ENCODE measurements at places on chromosomes 6 and 20. TPM values are rescaled to one million over a fixed set of nuclear protein-coding genes. Genes with fewer than 3 reads are reported as not detected.

Gene CST5
- not detected for total RNA-seq

Gene HCRTR2
- total RNA-seq = not detected

Gene MUCL3
- total RNA-seq = not detected

Gene MDFI
- not detected for total RNA-seq

Gene KCNK17
- 1.2 TPM for total RNA-seq

Gene RAB44
- total RNA-seq = 0.08 TPM

DNA sequence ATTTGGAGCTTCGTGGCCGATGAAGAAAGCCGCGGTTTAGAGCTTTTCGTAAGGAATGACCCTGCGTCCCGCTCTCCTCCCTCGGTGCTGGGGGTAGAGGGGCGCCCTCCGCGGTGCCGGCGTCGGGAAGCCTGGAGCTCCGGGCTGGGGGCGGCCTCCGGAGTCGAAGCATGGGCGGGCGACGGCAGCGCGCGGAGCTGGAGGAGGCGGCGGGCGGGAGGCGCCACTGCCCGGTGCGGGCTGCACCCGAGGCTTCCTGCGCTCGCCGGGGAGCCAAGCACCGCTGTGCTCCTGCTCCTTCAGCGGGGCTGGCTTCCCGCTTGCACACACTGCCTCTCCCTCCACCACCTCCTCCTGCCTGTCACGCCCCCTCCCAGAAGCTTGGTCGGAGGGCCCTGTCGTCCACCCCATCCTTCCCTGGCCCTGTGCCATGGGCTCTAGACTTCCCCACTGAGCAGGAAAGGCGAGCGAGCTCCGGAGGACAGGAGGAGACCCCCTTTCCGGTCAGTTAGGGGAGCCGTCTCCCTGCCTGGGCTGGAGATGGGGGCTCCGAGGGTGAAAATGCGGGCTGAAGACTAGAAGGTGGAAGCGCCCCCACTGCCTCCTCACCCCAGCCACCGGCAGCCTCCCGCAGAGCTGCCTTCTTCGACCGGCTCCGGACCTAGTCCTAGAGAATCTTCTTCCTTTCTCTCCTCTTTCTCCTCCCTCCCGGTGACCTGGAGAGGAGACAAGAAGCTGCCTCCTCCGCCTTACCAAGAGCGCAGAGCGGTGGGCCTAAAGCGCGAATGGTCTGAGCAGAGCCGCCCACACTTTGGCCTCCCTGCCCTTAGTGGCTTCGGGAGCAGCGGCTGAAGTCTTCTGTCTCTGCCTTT lies 1.8 kb downstream of the CDH4 start:
- no peak for DNase-seq

GRCh38 chr6:22253955-22254655 lies 42.7 kb downstream of the PRL start:
- no peak for DNase-seq

DNA sequence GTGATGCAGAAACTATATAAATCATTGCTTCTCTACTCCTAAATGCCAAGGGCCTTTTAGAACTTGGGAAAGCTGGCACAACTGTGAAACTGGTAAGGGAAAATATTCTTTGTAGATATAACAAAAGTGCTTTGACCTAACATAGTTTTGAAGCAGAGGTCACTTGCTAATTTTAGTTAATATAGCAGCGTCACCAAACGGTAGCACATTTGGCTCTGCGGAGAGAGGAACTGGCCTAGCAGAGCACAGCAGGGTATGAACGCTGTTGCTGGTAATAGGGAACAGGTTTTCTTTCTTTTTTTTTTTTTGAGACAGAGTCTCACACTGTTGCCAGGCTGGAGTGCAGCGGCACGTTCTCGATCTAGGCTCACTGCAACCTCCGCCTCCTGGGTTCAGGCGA lies 67.4 kb downstream of the ECT2L start:
- no peak for DNase-seq

DNA sequence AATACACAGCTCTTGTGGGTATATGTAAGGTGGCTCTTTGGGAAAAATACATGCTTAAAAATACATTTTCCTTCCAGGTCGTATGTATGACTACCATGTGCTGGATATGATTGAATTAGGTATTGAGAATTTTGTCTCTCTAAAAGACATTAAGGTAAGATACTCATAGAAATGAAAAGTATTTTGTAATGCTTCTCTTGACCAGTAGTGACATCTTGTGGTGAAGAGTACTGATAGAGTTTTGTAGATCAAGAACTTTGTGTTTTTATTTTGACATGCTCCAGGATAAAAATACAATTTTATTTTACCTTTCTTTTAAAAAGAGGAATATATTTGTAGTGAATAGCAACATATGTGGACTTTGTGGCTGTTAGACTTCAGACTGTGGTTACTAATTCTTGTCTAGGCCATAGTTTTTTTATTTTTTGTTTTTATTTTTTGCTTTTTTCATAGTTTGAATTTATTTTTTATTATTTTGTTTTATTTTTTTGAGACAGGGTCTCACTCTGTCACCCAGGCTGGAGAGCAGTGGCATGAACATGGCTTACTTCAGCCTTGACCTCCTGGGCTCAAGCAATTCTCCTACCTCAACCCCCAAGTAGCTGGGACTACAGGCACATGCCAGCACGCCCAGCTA lies 17.9 kb downstream of the RPF2 start:
- DNase-seq = no peak

DNA sequence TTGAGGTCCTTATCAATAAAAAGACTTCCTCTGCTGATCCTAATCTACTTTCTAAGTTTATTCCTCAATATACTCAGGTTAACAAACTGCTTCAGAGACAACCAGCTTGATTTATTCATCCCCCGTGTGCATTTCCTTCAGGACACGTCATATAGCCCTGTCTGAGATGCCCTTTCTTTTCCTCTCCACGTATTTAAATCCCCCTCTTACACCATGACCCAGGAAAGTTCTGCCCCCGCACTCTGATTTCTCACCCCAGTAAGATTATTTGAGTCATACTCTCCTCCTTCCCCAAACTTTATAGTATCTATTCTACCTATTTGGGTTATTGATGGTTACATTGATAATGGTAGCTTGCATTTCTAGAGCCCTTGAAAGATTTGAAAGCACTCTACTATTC lies 9.8 kb upstream of the CGA start:
- no peak for DNase-seq

DNA sequence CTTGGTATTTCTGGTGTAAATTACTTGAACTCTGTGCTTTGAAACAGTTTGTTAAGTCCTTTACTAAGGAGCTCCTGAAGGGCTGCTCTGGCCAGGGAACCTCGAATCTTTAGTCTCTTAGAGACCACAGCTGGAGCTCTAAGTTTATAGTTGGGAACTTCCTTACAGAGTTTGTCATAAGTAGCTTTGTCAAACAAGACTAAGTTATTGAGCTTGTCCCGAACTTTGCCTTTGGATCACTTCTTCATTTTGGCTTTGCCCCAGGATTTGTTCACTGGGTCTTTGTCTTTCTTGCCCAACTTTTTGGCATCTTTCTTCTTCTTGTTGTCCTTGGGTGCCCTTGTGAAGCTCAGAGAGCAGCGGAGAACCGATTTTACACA lies 64.8 kb downstream of the FAM50B start:
- peak; percentile 55 for DNase-seq

- DNase-seq = no peak
Observed at GRCh38 chr6:87054143-87054833, 40.6 kb downstream of the CGA start.

DNA sequence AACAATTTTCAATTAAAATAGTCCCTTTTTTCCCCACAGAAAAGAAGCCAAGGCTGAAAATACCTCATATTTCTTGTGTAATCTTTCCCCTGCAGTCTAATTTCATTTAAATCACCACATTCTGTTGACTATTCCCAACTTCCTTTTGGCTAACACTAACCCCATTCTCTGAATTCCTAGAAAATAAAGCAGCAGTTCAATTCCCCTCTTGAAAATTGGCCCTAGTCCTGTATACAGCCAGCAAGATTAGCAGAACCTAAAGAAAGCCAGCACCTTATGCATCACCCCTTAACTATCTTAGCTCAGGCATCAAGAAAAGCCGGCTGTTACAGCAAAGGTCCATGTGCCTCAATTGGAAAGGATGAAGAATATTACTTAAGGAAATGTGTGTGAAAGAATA lies 69.7 kb downstream of the MDN1 start:
- no peak for DNase-seq

GRCh38 chr20:2000285-2000684 lies 6.4 kb upstream of the PDYN start:
- DNase-seq = no peak

- no peak for DNase-seq
Observed at GRCh38 chr6:154485815-154486214, 24.7 kb downstream of the CNKSR3 start.

GRCh38 chr6:41871691-41872090 lies 23.5 kb downstream of the USP49 start:
- no peak for DNase-seq

DNA sequence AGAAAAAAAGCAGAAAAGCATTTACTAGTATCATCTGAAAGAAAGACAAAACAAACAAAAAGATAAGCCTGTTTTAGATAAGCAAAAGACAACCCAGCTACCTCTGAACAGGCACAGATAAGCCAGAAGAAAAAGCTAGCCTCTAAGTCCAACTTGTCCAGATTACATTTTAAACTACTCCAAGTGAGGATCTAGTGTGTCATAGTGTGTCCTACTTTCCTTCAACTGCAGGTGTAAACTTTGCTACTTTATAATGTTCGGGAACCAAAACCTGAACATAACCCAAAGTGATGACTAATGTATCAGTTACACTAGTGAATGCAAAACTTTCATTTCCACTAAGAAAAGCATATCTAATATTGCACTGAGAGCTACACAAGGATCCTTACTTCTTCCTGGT lies 19.5 kb downstream of the ADNP start:
- DNase-seq = no peak

- DNase-seq = no peak
Observed at GRCh38 chr6:155970876-155971708, 515.5 kb upstream of the NOX3 start.

DNA sequence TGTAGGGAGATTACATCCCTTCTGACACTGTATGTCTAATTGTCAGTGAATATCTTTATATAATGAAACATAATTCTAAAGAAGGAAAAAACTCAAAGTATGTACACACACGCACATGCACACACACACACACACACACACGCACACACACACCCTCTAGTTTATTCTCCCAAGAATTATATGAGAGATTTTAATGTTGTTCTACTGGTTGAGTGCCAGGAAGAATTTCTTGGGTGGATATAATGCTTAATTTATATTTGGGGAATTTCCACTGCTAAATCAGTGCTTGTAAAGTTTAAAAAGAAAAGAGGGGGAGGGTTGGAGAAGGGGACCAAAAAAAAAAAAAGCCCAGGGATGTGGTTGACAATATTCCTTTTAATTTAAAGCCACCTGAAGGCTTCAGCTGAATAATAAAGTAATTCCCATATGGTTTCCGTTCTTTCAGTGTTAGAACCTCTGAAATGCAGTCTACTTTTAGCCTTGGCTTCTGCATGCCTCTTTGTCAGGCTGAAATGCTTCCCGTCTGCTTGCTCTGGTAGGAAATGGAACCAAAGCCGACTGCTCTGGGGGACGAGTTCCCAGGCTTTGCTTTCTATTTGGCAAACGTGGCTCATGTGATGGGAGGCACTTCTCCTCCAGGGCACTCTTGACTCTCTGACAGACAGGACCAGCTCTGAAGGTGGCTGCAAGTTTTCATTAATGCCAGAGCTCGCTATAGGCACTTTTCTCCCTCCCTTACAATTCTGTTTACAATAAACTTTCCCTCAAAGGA lies 225.4 kb downstream of the PRL start:
- DNase-seq = no peak

DNA sequence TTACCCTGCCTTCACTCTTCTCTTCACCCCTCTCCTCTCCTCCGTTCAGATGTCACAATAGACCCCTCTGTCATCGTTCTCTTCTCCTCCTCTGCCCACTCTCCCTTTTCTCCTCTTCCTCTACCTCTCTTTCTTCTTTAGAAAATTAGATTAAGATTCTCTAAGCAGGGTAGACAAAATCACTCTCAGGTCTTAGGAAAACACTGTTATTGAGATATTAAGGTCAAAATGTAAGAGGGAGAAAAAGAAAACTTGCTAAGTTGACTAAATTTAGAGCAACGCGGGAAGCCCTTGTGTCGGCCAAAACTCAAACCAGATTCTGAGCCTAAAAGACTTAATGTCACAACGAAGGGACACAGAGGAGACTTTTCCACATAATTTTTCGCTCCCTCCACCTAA lies 22.1 kb upstream of the ZNF184 start:
- no peak for DNase-seq

GRCh38 chr6:150527100-150527499 lies 72.6 kb upstream of the PLEKHG1 start:
- DNase-seq = no peak

DNA sequence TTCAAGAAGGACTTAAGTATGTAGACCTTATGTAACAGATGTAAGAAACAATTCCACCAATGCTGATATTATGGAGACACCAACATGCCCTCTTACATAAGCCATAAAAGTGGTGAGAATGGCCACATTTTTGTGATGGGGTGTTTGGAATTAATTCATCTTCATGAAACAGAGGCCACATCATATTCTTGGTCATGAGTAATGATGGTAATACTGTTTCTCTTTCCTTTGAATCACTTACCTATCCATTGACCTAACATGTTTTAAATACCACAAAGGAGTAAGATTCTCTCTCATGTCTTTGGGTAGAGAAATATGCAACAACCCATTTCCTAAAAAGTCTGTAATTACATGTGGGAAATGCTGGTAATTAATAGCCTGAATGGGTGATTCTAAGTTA lies 545.4 kb upstream of the FLRT3 start:
- no peak for DNase-seq

- DNase-seq = no peak
Observed at GRCh38 chr6:3458706-3459421, 2.0 kb upstream of the SLC22A23 start.

DNA sequence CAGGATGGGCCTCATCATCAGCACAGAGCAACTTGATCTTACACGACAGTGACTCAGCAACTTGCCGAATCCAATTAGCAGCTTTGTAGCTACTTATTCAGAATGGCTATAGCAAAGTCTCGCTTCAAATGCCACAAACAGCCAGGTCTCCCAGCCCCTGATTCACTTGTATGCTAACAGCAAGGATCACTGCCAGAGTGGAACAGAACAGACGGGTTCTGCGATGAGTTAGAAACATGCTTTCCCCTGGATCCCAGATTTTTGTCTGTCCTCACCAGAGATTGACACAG lies 254.4 kb downstream of the NRN1 start:
- no peak for DNase-seq

Data from left lobe of liver (tissue), 2 donors.